Suppressor macrophage treated with lipopolysaccharide for 1 hour (primary cell): ENCODE measurements at places on chromosomes 7 and 10.

DNA sequence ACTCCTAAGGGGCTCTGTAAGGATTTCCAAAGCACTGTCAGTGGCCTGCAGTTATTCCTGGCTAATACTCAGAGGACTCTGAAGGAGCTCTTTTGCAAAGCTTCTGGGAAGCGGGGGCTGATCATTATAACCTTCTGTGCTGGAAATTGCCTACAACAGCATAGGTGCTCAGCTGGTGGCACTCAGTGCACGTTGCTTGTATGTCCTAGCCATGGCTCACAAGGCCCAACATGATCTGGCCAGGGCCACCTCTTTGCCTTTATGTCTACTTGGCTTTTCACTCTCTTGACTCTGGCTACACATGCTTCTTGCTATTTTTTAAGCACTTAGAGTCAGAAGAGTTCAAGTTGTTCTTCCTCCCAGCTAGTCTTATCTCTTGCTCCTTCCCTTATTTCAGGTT lies 17.5 kb downstream of the LAMB4 start:
- DNase-seq = no peak

- no peak for DNase-seq
Measured at GRCh38 chr10:74786126-74786525, 40.3 kb upstream of the KAT6B start.

DNA sequence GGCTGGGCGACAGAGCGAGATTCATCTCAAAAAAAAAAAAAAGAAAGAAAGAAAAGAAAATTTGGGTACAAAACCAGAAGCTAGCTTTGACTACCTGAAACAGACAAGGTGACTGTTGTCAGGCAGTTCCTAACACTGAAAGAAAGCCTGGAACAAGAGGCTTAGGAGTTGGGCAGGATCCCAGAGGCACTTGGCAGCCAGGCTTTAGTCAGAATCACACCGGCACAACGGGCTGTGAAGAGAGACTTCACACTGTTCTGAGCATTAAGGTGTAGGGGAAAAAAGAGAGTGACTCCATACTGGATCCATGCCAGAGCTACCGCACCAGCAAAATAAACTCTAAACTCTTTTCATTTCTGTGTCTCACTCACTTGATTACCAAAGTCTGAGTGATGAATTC lies 130.8 kb downstream of the ZNF467 start:
- DNase-seq = no peak

GRCh38 chr7:40204581-40204980 lies 69.8 kb downstream of the SUGCT start:
- DNase-seq = no peak

DNA sequence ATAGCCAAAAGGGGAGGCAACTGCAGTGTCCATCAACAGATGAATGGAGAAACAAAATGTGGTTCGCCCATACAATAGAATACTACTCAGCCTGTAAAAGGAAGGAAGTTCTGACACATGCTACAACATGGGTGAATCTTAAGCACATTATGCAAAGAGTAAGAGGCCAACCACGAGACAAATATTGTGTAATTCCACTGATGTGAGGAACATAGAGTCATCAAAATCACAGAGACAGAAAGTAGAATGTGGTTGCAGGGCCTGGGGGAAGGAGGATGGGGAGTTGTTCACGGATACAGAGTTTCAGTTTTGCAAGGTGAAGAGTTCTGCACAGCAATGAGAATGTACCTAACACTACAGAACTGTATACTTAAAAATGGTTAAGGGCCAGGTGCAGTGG lies 13.7 kb upstream of the C10orf71 start:
- DNase-seq = peak; percentile 98

GRCh38 chr10:69644658-69645295 lies 14.7 kb downstream of the FAM241B start:
- peak; percentile 73 for DNase-seq

DNA sequence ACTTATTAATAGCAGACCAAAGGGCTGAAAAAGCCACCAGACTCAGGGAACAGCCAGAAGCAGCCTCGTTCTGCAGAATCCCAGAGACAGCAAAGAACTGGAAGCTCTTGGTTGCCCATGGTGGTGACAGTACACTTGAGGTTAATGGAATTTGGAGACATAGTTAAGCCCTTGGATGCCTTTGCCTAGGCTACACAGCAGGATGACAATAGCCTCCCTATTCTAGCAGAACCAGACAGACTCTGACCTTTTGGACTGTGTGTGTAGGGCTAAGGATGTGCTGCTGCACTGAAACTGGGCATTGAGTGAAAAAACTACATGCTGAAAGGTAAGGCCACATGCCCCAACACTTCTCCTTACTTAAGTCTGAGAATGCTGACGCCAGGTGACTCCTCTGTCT lies 22.7 kb downstream of the OTUD1 start:
- no peak for DNase-seq

- no peak for DNase-seq
Measured at GRCh38 chr7:17207220-17207619, 91.2 kb upstream of the AHR start.

- DNase-seq = no peak
Measured at GRCh38 chr10:24331457-24331856, 122.5 kb downstream of the KIAA1217 start.

- no peak for DNase-seq
Measured at GRCh38 chr10:102515724-102516123, 12.0 kb downstream of the SUFU start.

DNA sequence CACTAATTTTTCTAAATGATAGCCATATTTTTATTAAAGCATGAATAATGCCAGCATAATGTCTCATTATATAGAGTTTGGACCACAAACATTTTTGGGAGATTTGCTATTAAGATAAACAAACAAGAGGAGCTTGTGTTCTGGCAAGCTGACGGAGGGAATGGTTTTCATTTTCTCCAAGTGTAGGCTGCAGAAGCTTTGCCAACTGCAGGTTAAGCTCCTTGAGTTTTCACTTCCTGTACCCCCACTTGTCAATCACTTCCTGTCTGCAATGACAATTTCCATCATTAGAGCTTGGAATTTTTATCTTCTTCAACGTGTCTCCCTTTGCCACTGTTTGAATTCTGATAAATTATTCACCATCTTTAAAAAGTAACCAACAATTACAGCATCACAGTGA lies 13.4 kb downstream of the EBF3 start:
- DNase-seq = no peak

DNA sequence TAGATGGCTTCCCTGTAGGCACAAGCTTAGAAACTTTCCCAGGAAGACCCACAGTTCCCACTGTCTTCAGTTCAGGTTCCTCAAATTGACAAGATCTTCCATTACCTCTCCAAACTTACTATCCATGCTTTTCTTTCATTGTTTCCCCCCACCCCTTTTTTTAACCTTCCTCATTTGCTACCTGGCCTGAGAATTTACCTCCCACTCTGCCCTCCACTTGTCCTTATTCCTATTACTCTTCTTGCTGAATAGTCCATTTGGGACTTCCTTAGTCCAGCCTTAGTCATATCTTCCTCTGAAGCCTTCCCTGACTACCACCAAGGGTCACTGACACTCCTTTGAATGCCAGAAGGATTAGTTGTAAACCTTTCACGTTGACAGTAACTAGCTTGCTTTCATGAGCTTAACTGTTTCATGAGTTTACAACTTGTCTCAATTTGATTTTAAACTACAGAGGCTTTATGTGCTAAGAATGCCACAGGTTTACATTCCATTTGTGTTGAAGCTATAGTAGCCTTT lies 1.2 kb upstream of the CALU start:
- peak; percentile 55 for DNase-seq

DNA sequence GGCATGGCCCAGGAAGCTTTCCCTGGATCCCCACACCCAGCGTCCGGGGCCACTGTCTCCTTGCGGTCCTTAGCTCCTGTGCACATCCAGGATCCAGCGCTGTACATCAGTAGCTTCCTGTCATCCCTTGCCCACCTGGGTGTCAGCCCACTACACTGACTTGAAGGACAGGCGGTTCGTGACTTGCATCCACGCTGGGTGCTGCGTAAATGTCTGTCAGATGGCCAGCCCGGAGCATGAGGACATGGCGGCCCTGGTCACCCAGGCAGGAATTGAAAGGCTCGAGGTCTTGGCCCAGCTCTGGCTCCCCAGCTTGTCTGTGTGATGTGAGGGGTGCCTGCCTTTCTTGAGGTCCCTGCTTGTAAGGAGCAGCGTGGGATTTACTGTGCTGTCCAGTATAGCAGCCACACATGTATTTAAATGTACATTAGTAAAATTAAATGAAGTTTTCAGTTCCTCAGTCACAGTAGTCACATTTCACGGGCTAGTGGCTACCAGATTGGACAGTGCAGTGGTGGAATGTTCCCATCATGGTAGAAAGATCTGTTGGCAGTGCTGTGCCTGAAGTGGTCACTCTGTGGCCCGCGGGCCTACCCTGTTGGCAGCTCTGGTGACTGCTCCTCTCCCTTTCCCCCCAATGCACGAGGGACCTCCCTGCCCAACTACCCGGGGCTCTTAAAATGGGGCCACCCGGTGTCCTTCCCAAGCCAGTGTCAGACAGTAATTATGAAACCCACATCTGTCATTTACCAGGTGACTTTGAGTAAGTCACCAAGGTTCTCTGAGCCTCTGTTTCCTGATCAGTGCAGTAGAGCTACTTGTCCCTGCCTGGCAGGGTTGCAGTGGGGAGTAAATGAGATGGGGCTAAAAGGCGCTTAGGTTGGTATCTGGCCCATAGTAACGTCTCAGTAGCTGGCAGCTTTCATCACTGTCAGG lies 97.8 kb upstream of the PPIF start:
- DNase-seq = no peak

GRCh38 chr10:5975641-5976473 lies 1.5 kb downstream of the IL15RA start:
- DNase-seq = peak; percentile 99

DNA sequence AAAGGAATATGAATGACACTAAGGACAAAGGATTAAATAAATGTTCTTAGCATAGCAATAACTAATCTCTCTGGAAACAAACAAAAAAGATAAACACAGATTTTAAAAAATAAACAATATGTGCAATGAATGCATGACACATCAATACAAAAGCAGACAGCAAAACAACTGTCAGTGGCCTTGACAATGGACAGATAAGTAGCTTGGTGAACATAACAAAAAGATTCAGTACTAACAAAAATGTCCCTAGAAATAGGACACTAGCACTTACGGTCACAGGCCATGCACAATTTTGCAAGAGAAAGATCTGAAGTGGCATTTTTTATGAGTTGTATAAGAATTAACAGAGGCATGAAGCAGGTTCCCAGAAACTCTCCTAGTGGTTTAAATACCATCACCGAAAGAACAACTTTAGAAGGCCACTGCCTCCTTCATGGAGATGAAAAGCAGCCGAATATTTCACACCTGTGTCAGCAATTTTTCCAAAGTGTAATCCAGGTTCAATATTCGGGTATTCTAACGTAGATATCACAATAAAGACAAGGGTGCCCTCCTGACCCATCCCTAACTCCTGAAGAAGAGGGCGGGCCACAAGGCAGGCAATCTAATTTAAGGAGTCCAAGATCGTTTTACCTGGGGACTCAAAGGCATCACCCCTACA lies 231.3 kb upstream of the MKLN1 start:
- no peak for DNase-seq

DNA sequence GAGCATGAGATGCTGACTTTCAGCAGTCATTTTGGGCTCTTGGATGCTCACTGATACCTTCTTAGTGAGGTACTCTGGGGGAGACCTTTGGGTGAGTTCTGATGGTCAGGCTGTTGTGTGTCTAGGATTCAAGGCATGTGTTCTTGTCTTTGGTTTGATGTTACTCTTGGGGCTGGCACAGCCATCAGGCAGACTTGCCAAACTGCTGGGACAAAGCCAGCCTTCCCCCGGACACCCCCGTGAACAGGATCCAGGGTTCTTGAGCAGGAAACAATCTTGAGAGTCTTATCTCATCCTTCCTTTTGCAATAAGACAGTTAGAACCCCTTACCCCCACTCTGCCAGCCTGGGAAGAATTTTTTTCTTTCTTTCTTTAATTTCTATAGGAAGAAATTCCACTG lies 42.2 kb downstream of the SUFU start:
- DNase-seq = no peak
